ENCODE measurements at places on chromosomes 12 and 14.

GRCh38 chr12:89244536-89244935 lies 107.8 kb downstream of the DUSP6 start:
- DNase-seq: peak; percentile 65

- DNase-seq: no peak
These were observed 254.4 kb downstream of the DAD1 start for GRCh38 chr14:22334627-22335026.

DNA sequence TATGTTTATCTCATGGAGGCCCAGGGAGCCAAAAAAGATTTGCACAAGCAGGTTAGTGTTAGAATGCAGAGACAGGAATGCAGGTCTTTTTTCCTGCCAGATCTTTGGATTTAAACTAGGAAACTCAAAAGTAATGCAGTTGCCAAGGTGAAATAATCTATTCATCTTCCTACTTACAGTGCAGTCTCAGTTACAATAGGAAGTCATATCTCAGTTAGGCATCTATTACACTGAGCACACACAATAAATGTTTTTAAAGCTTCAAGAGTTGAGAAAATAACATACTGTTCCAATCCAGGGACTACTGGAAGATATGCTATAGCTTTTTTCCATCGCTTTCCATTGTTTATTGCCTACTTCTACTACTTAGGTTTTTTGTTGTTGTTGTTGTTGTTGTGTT lies 279.3 kb upstream of the E2F7 start:
- DNase-seq: no peak

DNA sequence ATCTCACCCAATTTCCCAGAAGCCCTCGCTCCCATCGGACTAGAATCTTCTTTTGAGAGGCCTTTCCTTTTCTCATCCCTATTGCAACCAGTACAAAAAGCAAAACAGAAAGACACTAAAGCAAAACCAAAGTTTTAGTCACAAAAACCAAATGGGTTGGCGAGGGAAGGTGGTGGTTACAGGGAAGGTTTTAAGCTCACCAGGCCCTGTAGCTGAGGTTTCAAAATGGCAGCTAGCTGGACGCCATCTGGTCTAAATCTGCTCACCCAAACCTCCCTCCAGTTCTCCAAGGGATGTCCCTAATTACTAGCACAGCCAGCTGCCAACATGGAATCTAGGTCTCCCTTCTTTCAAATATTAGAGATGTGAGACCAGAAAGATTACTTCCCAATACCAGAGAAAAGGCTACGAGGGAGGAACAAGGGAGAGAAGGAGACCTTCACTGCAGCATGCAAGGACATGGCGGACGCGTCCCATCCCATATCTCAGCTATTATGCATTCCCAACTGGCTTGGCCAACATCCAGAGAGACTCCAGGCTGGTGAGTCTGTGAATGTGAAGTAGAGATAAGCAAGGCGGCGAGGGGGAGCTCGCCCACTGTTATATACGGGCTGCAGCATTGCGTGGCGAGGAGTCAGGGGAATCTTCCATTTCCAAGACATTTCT lies 70.8 kb downstream of the DPF3 start:
- peak; percentile 73 for DNase-seq

DNA sequence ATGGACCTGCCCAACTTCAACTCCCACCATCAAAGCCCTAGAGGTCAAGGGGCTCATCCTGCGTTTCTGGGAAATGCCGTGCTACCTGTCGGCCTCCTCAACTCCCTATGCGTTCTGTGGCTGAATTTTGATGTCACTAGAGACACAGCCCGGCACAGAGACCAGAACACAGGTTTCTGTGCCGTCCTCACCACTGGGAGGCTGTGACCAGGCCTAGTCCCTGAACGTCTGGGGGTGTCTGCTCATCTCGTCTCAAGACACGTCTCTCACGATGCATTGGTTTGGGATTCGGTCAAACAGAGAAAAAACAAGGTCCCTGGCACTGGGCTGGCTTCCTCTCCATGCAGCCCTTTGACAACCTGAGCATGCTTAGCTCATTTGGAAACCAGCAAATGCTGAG lies 33.5 kb downstream of the SLC15A4 start:
- no peak for DNase-seq

GRCh38 chr12:75378354-75378753 lies 12.5 kb upstream of the GLIPR1L2 start:
- no peak for DNase-seq

GRCh38 chr12:127401536-127401935 lies 865.4 kb upstream of the TMEM132C start:
- DNase-seq: no peak
